ENCODE measurements at places on chromosomes 1 and 21.

DNA sequence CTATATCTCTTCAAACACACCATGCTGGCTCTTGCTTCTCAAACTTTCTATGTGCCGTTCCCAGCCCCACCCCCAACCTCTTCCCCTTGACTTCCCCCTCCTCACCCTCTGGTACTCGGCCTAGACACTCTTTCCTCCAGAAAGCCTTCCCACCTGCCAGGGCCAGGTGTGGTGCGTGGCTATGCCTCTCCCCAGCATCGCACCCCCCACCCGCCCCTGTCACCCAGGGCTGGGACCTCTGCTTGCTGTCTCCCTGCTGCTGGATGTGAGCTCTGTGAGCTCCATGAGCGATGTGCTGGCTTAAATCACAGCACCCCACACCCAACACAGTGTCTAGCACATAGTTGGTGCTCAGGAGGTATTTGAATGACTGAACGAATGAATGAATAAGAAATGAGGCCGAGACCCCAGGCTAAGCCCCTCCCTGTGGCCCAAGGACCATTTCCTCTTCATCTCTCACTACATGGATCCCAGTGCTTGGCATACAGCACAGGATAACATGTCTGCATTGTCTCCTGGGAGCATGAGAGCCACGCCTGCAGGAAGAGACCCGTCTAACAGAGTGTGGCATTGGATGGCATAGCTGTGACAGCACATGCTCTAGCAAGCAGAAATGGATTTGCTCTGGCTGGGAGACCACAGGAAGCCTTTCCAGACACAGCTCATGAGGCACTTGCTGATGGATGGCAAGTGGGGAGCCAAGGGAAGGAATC lies 19.7 kb downstream of the TNNT2 start:
- no peak for DNase-seq

DNA sequence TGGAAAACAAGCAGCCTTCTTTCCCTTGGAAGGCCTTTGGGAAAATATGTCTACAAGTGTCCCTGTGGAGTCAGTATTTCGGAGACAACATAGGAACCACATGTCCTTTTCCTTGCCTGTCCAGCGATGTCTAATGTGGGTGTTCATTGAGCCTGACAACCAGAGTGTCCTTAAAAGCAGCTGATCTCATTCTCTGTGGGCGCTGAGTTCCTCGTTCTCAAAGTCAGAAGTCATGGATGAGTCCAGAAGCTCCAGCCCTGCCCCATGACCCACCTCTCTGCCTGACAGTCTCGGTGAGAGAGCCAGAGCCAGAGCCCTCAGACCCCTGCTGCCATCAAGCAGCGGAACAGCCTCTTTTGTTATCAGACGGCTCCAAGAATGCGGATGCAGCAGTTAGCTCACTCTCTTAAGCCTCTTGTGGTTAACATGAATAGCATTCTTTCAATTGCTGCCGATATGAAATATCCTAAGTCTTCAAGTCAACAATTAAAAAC lies 329.2 kb downstream of the TGFB2 start:
- no peak for DNase-seq

GRCh38 chr1:213492161-213493041 lies 441.4 kb downstream of the RPS6KC1 start:
- DNase-seq: no peak

- no peak for DNase-seq
These were observed 64.0 kb downstream of the PRDM2 start for GRCh38 chr1:13763991-13764390.

DNA sequence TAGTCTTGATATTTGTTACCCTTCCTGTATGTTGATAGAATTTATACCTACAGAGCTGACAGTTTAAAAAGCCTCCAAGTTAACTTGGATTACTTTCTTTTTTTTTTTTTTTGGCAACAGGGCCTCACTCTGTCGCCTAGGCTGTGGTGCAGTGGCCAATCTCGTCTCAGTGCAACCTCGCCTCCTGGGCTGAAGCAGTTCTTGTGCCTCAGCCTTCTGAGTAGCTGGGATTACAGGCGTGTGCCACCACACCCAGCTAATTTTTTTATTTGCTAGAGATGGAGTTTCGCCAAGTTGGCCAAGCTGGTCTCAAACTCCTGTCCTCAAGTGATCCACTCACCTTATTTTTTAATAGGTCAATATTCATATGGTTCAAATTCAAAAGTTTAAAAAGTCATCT lies 32.7 kb downstream of the WDTC1 start:
- no peak for DNase-seq

GRCh38 chr1:15023976-15024375 lies 129.6 kb upstream of the TMEM51 start:
- no peak for DNase-seq

GRCh38 chr1:96968983-96969382 lies 247.4 kb downstream of the PTBP2 start:
- no peak for DNase-seq

DNA sequence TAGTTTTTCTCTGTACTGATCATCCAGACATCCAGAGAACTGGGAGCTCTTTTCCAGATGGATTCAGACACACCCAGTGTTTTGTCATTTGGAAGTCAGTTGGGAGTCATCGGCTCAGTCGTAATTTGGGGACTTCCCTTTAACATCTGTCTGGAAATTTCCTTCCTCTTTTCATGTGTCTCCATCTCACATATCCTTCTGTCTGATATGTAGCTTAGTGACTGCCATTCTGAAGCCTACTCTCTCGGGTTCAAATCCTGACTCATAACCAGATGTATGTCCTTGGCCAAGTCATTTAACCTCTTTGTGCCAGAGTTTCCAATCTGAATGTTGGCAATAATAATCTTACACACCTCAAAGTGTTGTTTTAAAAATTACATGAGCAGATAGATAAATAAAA lies 3.0 kb downstream of the MORC3 start:
- no peak for DNase-seq

DNA sequence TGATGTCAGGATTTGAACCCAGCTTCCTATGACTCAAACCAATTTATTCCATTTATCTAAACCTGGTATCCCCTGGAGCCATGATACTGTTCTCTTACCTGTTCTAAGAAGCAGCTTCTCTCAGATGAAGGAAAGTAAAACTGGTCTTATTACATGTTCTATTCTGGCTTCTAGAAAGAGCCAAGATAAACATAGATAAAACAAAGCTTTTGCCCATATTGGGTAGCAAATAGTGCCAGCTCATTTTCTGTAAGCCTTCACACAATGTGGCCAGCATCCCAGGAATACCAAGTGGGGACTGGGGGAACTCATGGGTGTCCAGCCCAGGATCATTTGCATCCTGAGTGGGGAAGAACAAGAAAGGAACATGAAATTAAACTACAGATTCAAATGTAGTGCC lies 53.5 kb upstream of the EPHA8 start:
- DNase-seq: no peak

DNA sequence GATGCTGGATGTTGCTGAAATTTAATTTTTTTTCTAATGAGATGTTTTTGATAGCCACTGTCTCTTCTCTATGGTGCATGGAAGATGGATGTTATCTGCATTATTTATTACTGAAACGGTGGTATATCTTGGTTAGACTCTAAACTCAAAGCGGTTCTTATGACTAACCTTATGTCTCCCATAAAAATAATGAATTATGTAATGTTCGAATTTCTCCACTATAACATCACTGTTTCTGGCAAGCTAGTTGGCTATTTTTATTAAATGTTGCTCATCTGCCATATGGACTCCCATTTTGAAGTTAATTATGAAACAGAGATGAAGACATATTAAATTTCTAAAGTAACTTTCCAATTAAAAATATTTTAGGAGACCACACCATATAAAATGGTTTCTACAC lies 808.6 kb upstream of the ADGRL4 start:
- DNase-seq: no peak

DNA sequence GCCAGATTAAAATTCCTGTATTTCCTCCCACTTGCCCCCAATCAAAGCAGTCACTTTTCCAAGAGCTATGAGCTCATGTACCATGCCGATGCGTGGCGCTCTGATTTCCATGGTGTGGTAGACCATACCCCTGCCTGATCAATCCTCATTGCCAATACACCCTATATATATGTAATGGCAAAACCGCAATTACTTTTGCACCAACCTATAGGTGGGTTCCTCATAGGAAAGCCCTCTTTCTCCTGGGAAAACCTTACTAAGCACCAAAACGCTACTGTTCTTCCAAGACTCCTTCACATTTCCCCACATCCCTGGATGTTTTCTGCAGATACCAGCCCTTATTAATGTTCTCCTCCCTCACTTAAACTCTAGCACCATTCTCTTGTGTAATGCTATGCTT lies 11.0 kb downstream of the KCNJ6 start:
- no peak for DNase-seq

- no peak for DNase-seq
These were observed at the start of gene MINDY1 for GRCh38 chr1:151006327-151007052. Gene MINDY1 (minus strand): TSS chr1:151006902. CDS start chr1:151002617, 4,285 bp downstream.

- DNase-seq: no peak
These were observed 131.4 kb upstream of the BCL9 start for GRCh38 chr1:147409886-147410285.

GRCh38 chr1:116906812-116907211 lies 2.9 kb upstream of the PTGFRN start:
- no peak for DNase-seq

DNA sequence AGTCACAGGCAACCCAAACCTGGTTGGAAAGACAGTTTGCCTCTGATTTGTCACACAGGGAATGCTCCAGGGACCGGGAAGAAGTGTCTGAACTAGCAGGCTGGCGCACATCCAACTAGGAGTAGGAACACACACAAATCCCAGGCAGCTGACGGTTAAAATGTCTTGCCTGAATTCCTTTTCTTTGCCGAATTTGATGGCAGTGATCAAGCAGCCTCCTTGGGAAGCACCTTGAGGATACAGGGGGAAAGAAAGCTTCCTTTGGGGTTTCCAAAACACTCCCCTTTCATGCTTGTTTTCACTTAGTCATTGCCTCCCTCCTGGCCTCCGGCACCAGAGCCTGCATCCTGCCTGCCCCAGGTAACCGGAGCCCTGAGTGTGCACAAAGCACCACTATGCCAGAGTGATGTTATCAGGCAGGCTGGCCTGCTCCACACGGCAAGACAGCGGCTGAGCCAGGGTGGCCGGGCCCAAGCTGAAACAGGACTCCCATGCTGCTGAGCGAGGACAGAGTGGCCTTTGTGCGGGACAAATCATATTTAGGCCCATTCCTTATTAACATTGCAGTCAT lies 193.8 kb downstream of the LMX1A start:
- no peak for DNase-seq

DNA sequence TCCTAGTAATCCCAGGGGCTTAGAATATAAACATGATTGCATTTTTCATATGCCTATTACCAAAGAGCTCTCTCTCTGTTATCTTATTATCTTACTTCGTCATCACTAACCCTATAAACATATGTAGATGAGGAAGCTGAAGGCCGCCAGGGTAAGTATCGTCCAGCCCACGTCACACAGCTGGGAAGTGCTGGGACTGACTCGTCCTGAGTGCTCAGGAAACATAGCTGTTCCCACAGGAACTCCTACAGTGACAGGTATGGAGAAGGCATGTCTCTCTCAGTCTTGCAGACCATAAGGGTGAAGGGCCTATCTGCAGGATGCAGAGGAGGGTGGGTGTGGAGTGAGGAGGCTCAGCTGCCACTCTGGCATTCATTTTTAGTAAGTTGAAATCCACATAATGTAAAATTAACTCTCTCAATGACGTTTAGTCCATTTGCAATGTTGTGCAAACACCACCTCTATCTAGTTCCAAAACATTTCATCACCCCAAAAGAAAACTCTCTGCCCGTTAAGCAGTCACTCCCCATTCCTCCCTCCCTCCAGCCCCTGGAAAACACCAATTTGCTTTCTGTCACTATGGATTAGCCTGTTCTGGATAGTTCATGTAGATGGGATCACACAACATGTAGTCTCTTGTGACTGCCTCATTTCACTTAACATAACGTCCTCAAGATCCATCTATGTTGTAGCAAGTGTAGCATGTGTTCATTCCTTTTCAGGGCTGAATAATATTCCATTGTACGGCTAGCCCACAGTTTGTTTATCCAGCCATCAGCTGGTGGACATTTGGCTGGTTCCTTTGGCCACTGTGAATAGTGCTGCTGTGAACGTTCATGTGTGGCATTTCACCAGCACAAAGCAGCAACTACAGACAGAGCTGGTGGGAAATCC lies 68.3 kb downstream of the TCP10L start:
- DNase-seq: no peak

DNA sequence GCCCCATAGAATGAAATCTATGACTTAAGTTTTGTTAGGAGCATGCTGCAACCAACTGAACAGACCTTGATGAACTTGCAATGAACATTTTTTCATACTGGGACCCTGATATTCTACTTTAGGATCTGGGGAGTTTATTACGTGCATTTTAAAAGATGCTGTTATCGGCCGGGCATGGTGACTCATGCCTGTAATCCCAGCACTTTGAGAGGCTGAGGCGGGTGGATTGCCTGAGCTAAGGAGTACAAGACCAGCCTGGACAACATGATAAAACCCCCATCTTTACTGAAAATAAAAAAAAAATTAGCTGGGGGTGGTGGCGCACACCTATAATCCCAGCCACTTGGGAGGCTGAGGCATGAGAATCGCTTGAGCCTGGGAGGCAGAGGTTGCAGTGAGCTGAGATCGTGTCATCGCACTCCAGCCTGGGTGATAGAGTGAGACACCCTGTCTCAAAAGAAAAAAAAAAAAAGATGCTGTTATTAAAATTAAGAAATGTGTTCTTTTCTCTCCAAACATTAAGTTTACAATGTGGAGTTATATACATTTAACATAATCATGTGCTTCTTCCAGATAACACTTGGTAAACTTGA lies 7.1 kb downstream of the MPZL1 start:
- DNase-seq: no peak

DNA sequence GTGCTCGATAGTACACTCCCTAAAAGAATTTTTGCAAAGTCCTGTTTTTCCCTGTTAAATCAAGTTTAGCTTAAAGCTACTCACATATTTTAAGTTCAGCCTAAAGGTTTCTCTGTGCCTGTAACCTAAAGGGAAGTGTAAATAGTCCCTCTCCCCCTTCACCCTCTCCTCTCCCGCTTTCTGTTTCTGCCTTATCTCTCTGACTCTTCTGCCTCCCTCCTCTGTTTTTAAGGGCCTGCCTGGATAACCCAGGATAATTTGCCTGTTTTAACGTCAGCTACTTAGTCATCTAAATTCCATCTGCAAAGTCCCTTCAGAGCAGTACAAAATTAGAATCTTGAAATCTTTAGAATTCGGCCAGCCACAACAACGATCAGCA lies 92.6 kb downstream of the NID1 start:
- DNase-seq: no peak

DNA sequence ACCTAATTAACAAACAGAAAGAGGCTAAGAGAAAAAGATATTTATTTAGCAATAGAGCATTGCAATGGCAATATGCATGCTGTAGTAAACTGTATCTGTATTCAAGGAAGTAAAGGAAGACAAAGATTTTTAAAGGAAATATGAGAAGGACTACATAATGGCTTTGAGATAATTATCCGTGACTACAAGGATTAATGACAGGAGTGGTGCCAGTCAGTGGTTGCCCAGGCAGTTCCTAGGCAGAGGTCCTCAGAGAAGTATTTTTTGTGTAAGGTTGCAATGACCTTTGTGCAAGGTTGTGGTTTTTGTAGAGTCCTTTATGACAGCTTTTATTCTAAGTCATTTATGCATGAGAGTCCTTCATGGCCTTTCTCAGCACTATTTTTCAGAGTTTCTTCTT lies 711.1 kb upstream of the CHRM3 start:
- DNase-seq: no peak

Measured in activated CD8-positive, alpha-beta memory T cell treated with anti-CD3 and anti-CD28 coated beads for 1 hour (primary cell).